Right cardiac atrium (tissue), 5 donors: ENCODE measurements at places on chromosomes 6 and 20. TPM values are rescaled to one million over a fixed set of nuclear protein-coding genes. Genes with fewer than 3 reads are reported as not detected.

DNA sequence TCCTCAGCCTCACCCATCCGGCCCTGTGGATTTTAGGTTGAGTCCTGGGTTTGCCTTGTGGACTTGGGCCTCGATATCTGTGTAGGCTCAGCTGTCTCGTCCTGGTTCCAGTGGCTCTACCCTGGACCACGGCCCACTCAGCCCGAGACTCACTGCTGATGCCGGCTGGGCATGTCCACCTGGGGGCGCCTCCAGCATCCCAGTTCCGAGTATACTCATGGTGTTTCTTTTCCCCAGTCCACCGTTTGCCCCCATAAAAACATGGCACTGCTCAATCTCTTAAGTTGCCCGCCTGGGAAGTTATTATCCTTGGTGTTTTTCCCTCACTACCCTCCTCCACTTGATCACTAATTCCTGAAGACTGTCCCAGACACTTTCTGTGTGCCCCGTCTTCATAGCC, 99.1 kb downstream of the ARID1B start:
- DNase-seq, result peak; percentile 73

GRCh38 chr20:31989030-31989645, 21.1 kb upstream of the CCM2L start:
- DNase-seq, result no peak

- no peak for DNase-seq
Observed at GRCh38 chr6:27130668-27131428, 116.7 kb upstream of the PRSS16 start.

DNA sequence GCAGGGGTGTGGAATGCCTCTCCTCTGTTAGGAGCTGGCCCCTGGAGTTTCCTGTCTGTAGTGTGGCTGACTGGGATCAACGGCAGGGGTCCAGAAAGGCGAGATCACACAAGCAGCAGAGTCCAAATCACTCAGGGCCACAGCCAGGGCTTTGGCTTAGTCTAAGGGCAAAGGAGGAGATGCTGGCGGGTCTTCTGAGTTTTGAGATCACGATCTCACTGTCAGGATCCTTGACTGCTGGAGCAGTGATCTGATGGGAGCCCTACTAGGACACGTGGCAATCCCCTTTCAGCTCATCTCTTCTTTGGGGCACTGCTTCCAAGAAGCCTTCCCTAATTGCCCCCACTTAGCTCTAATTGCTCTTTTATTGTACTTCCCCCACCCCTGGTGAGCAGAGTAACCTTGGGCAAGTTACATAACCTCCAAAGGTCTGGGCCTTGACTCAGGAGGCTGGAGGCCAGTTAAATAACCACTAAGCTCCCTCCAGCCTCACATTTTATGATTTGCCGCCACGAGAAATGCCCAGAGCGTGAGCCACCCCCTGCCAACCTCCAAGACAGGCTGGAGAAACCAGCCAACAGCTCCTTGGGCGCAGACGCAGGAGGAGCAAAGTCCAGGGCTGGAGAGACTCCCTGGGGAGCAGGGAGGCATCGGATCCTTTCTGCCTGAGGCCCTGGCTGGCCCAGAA, 12.0 kb downstream of the KCNK5 start:
- no peak for DNase-seq

- DNase-seq, result no peak
Observed at GRCh38 chr6:42173101-42173500, at the start of gene GUCA1A. Gene GUCA1A, plus strand, starts transcription at chr6:42173364. Its CDS starts 250 bp downstream, at chr6:42173614.

DNA sequence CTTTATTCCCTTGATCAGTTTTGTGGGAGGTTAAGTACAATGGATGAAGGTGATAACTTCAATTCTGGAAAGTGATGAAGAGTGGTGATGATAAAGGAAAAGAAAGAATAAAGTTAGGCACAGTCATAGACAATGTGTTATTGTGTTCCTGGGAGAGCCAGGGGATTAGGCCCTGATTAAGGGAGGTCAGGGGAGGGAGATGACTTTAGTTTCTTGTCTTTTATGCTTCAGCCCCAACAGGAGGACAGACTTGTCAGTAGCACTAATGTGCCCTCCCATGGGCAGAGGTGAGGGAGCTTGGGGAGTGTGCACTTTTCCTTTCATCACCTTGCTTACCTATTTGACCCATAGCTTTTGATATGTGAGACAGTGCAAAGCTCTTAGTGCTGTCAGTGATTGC, 115.7 kb downstream of the CD109 start:
- DNase-seq, result no peak

The OPRM1 gene
- not detected for polyA plus RNA-seq

The CEP43 gene
- 6.5 TPM for polyA plus RNA-seq

The B4GALT5 gene
- polyA plus RNA-seq, result 13.8 TPM
